ENCODE measurements at places on chromosomes 11 and 22. TPM values are rescaled to one million over a fixed set of nuclear protein-coding genes. Genes with fewer than 3 reads are reported as not detected.

GRCh38 chr22:22882033-22882717, 5.4 kb upstream of the IGLL5 start:
- DNase-seq = no peak

DNA sequence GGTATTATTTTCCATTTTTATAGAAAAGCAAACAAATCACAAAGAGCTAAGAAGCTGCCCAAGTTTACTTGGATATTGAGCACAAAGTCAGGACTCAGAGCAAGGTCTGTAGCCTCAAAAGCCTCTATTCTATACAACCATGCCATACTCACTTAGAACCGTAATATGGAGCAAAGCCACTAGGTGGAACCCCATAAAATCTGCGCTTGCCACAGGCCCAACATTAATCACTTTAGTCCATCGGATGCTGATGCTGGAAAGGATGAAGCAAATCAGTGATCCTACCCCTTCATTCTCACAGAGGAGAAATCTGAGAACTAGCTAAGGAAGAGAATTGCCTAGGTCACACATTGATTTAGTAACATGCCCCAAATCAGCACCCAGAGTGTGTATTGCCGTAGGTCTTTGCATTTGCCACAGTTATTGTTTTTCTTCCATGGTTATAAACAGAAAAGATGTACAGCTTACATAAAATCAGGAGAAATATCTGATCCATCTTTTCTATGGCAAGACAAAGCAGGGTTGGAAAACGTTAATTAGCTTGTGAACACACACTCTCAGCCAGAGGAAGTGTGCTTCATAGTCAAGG, 56.7 kb upstream of the RAB38 start:
- peak; percentile 35 for DNase-seq

GRCh38 chr11:121311373-121311772, 18.8 kb downstream of the SC5D start:
- DNase-seq = no peak

- DNase-seq = peak; percentile 24
These were observed 25.4 kb downstream of the NEU3 start for GRCh38 chr11:75014129-75014528.

FOLR1 gene
- 5.2 TPM for polyA plus RNA-seq

DNA sequence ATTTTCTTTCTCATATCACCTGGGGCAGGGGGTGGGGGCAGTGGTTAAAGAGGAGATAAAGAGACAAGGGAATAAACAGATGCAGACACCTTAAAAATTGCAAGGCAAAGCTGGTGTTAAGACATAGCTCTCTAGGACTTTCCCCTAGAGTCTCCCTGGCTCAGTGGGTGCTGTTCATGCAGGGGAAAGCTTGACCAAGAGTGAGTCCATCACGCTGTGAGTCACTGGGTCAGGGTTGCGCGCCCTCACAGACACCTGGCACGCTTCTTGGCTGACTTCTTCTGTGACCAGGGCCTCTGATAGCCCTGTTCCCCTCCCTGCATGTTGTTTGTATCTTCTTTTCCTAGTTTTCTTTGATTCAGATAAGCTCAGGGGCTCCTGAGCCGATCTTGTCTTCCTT, 31.9 kb downstream of the COMMD9 start:
- DNase-seq = no peak

GRCh38 chr11:123305601-123306375, 110.7 kb upstream of the CLMP start:
- DNase-seq = no peak

- no peak for DNase-seq
These were observed 13.4 kb upstream of the CAPN5 start for GRCh38 chr11:77053217-77054015.

DNA sequence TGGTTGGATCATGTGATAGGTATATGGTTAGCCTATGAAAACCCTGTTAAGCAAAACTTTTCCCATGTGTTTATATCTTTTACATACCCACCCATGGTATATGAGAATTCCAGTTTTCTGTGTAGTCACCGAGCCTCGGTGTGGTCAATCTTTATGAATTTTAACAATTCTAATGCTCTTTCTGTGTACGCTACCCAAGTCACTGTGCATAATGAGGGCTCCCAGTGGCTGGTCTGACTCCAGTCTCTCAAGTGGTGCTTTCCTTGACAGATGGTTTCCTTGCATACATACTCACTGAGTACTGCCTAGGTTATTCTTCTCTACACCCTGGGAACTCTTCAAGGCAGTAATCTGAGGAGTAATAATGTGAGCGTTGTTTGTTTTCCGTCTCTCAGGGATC, 17.6 kb downstream of the MUC15 start:
- DNase-seq = no peak

- no peak for DNase-seq
These were observed 823.6 kb downstream of the TBC1D22A start for GRCh38 chr22:47586038-47586437.

DNA sequence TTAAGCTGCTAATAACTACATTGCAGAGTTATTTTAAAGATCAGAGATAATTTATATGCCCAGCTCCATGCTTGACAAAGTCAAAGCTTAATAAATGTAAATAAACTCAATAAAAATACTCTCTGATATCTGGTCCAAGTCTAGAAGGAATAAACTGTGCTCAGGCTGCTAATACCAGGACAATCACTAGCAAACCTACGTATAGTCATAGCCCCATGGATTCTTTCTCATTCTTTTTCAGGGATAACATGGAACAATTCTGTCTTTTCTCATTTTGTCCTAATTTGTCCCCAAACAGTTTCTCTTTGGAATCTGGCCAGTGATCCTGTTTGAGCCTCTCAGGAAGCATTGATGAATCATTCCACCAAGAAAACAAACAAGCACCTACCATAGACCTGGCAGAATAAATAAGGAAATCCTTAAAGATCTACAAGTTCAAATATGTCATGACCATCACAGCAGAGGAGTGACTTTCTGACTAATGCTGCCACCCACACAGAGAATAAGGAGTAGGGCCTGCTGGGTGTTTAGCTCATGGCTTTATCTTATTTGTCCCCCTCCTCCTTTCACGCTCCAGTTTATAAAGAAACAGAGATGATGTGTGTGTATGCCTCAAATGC, 14.1 kb upstream of the B3GNT6 start:
- no peak for DNase-seq

DNA sequence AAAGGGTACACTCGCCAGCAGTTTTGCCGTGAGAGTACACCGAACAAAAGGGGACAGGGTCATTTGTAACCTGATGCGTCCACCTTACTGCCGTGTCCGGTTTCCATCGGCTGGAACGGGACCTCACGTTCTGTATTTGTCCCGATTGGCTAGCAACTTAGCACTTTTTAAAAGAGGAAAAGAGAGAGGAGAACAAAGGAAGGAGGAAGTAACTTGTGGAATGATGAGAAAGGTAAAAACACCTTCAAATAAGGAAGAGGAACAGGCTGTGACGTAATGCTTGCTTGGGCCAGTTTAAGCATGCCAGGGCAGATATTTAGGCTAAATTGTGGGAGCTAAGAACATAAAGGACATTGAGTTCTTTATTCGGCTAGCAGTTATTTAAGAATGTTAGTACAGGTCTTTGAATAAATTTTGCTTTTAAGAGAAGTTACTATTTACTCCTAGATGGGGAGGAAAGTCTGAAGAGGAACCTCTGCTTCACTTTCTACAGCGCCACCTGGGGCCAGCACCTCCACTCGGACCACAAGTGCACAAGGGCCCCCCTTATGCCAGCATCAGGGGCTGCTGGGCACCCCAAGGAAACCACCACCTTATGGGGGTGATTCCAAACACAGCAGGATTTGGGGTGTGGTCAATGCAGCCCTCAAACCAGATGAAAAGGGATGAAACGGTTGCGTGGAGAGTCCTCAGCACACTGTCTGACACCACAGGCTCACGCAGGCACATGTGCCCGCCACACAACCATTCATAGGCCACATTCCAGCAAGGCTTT, 5.8 kb downstream of the ARSA start:
- DNase-seq = no peak

DNA sequence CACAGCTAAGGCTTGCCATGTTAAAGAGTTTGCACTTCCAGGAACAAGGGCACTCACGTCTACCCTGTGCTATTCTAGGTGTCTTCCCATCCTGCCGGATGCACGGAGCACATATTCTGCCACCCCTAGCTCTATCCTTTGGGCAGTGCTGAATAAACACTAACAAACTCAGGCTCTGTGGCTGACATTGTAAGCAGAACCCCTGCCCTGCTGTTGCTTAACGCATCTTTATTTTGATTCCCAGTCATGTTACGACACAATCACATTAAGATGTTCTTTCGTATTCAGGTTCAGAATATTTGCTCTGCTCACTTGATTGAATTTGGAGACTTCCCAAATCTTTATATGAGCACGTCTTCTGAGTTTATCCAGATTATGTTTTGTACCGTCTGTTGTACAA, 3.7 kb upstream of the HDHD5 start:
- DNase-seq = no peak

GRCh38 chr11:6895010-6895409, 2.7 kb upstream of the OR2D2 start:
- no peak for DNase-seq

DNA sequence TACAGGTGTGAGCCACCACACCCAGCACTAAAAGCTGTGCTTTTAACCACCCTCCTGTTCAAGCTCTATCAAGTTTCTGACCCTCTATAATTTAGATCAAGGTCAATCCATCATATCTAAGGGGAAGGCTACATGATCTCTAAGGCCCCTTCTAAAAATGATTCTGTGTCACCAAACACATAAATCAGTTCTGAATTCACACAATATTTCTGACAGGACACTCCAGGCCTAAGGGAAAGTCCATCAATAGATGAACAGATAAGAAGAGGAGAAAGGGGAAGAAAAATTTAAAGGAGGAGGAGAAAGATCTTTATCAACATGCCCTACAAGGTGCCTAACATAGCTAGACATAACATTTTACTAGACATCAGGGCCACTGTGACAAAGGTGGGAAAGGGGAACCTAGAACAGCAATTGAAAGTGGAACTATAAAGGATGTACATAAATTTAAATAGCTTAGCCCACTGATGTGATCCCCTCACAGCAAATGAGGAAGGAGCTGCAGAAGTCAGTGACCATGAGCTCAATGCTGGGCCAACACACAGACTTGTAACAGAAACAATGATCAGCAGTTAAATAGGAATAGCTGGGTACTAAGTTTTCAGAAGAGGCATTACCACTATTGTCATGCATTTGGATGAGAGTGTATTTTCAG, 4.7 kb downstream of the PRCP start:
- no peak for DNase-seq

DNA sequence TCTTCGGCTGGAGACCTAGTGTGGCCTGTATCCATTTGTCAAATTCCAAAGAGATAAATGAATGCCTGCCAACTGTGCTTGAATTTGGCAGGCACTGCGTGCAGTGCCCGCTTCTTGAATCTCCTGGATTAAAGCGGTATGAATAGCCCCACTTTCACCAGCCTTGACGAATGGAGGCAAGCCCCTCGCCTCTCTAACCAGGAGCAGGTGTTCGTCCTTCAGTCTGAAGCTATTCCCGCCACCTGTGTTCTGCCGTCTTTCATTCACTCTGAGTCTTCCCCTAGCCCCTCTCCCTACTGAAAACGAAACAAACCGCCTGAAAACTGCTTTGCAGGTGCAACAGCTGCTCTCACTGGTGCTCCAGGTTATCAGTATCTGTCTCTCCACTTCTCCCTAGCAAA, 11.2 kb downstream of the NLRP14 start:
- no peak for DNase-seq

DNA sequence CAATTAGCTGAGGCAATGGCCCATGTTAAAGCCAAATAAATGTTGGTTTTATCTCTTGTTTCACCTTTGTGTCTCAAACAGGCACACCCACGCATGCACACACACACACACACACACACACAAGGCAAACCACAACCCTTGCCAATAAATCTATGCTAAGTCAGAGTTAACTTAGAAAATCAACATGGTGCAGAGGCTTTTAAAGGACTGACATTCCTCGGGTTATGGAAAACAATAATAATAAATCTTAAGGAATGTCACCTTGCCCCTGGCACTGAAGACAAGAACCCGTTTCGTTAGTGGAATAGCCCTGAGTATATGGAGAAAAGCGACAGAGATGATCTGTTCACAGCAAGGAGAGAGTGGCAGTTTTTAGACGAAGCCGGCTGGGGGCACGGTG, 326.3 kb downstream of the NTM start:
- no peak for DNase-seq

CDHR5 gene
- polyA plus RNA-seq = 1.7 TPM

DNA sequence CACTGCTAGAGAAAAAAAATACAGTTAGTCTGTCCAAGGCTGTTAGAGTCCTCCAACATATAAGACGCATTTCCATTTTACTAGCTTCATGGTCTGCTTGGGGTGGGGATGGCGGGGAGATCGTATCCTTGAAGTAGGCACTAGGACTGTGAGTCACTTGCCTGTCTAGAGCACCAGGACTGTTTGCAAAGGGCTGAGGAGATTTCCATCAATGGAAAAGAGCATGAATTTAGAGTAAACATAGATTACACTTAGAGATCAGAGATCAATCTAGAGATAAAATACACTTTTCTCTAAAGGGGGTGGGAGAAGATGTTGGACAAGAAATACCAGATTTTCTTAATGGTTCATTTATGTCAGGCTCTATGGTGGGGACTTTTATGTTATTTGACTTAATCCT, 1.7 kb upstream of the MS4A7 start:
- no peak for DNase-seq

DNA sequence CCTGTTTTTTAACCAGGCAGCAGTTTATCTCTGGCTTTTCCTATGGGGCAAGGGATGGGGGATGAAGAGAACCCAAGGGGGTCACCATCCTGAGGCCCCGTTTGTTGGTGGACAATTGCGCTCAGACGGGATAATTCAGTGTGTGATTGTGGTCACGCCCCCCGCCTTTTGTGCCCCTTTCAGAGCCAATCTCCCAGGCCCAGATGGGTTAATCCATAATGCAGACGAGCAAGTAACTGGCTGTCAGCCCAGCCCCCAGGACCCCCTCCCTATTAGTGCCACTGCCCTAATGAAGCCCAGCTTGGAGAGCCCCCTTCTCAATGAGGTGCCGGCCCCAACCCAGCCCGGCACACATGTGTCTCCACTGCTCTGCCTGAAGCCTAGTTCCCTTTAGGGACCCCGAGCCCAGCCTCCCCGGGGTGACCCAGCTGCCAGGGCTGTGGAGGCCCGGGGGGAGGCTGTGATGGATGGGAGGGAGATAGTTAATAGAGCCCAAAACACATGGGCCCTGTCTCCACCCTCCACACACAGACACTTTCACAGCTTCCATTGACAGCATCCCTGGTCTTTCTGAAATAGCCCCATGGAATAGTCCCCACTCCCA, 19.1 kb upstream of the ROBO3 start:
- DNase-seq = no peak

C22orf31 gene
- polyA plus RNA-seq = 3.6 TPM

Data from muscle of arm (tissue), 14 donors.